Stimulated activated CD8-positive, alpha-beta memory T cell treated with anti-CD3 and anti-CD28 coated beads, Interleukin-4, amount 100 ng/mL, for 1 hour (primary cell): ENCODE measurements at places on chromosomes 4 and X.

DNA sequence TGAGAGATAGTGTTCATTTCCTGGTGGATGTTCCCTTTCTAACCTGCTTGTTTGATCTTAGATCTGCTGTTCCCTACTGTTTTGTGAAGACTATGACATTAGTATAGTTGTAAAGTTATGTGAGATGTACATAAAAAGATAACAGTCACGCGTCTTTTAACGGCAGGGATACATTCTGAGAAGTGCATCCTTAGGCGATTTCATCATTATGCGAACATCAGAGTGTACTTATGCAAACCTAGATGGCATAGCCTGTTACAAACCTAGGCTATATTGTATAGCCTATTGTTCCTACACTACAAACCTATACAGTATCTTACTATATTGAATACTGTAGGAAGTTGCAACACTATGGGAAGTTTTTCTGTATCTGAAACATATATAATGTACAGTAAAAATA, 50.4 kb downstream of the MCUB start:
- no peak for DNase-seq

DNA sequence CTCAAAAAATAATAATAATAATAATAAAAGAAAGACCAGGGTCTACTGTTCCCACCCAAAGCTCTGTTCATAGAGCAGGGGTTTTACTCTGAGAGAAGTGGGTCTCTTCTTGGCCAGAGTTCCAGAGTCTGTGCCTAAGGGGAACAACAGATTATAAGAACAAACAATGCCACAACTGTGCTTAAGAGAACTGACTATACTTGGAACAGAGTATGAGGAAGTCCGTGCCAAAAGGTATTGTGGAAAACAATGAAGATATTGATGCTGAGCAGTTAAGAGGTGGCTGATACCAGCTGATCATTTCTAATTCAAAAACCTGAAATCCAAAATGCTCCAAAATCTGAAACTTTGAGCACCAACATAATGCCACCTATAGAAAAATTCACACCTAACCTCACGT, 229.6 kb downstream of the FBXO8 start:
- DNase-seq = no peak

GRCh38 chr4:142725886-142726285, 120.2 kb downstream of the INPP4B start:
- no peak for DNase-seq

DNA sequence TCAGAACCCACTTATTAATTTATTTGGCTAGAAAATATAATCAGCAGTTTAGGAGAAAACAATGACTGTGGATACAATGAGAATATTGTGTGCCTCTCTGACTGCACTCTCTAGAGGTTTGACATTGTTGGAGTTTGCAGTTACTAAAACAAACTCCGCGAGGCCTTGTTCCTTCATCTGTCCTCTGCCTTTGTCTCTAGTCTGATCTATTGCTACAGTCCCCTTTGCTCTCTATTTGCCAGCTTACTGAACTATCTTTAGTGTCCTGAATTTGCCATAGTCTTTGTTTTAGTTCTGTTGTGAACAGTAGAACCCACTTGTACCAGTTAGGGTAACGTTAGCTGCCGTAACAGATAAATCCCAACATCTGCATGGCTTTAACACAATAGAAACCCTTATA, 81.4 kb upstream of the RPS6KA3 start:
- no peak for DNase-seq

DNA sequence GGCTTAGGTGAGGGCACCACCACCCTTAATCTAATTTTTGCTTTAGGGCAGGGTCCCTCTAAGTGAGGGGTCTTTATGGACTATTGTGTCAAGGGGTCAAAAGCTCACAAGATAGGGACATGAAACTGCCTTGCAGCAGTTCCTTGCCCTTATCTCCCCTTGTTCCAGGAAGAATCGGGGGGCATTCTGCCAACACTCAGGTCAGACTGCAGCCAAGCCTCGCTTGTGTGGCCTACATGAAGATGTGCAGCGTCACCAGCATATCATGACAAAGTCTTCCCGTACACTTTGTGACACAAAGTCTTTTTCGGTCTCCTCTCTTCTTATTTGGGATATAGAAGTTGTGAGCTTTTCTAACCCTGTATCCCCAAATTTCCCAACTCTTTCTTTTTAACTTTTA, 17.5 kb upstream of the USP9X start:
- DNase-seq = no peak
